ENCODE measurements at places on chromosomes 2 and 18. TPM values are rescaled to one million over a fixed set of nuclear protein-coding genes. Genes with fewer than 3 reads are reported as not detected.

Gene MPV17
- 41.9 TPM for total RNA-seq

Gene CD8A
- 9.1 TPM for total RNA-seq

DNA sequence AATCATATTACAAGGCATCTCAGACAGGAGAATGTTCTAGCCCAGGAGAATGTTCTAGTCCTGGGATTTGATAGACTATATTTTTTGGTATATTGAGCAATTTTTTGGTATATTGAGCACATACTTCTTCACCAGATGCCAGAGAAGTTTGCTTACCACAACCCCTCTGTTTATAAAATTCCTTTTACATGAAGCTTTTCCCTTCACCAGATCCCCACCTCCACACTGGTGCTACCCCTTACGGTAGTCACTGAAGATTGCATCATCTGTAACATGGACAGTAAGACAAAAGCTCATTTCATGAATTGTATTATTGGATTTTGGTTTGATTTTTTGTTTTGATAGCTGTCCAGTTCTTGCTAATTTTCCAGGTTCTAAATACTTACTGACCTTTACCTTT lies 7.2 kb upstream of the HNMT start:
- DNase-seq, result no peak

Gene DLGAP1
- 4.1 TPM for total RNA-seq

GRCh38 chr2:23703037-23703582 lies 223.8 kb downstream of the ATAD2B start:
- no peak for DNase-seq

- DNase-seq, result no peak
These were observed 40.4 kb upstream of the CDC42EP3 start for GRCh38 chr2:37711831-37712230.

GRCh38 chr2:60350791-60351190 lies 202.7 kb downstream of the BCL11A start:
- no peak for DNase-seq

Gene GAREM1
- total RNA-seq, result 19.6 TPM

Gene MOCOS
- total RNA-seq, result 3.3 TPM

- DNase-seq, result no peak
These were observed 448.3 kb downstream of the CDH2 start for GRCh38 chr18:27728659-27729058.

GRCh38 chr2:223952280-223952968 lies 4.8 kb upstream of the MRPL44 start:
- DNase-seq, result no peak

Gene ANKZF1
- 47.1 TPM for total RNA-seq

- no peak for DNase-seq
These were observed 363.6 kb upstream of the HS6ST1 start for GRCh38 chr2:128682266-128682665.

- no peak for DNase-seq
These were observed 36.2 kb downstream of the CAPN13 start for GRCh38 chr2:30770816-30771576.

DNA sequence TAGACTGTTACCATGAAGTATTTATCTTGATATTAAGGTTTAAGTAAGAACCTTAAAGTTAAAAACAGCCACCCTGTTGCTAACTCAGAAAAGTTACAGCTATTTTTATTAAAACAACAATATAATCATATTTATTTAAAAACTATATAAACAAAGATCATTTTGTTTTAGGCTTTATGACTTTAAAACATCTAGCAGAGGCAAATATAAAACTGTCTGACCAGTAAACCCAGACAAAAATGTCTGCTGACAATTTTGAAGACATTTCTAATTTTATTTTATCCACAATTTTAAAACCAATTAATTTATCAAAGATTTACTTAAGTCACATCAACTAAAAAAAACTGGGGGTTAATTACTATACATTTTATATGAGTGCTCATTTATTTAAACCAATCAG lies 14.2 kb downstream of the RBM43 start:
- DNase-seq, result no peak

GRCh38 chr18:3502650-3503049 lies 52.7 kb downstream of the TGIF1 start:
- DNase-seq, result no peak

DNA sequence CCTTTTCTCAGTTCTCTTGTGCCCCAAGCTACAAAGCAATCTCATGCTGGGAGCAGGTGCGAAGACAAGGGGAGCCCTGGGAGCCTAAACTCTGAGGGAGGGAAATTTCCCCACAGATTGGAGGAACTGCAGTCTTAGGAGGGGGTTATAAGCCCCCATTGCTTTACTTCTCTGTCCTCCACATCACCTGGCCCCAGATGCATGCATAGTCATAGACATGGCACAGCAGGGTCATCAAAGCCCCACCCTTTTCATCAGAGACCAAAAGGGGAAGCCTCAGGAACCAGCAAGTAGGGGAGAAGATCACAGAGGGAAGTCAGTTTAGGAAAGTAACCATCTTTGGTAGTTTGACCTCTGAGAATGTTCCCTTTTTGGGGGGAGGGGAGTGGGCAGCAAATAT lies 33.7 kb downstream of the LANCL1 start:
- no peak for DNase-seq

DNA sequence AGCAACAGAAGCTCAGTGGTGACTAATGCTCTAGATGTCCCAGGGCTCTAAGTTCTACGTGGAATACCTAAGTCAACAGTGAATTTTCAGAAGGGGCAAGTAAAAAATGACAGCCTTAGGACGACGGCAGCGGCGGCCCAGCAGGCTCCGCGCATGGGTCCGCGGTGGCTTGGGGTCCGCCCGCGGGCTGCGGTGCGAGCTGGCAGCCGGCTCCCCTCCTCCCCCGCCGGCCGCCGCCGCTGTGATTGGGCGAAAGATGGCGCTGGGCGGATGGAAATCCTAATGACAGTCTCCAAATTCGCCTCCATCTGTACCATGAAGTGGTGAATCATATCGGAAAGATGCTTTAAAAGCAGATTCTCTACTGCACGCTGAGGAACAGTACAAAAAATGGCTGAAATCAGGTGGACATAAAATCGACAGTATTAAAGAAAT lies 74.7 kb downstream of the HNRNPLL start:
- DNase-seq, result no peak

- DNase-seq, result peak; percentile 61
These were observed 17.0 kb upstream of the CD8A start for GRCh38 chr2:86807468-86808275.
